Stimulated activated CD8-positive, alpha-beta memory T cell treated with anti-CD3 and anti-CD28 coated beads, Interleukin-15, amount 100 ng/mL, for 4 hours (primary cell): ENCODE measurements at places on chromosomes 2 and 18.

- no peak for DNase-seq
These were observed 67.8 kb upstream of the MAP4K3 start for GRCh38 chr2:39504790-39505335.

GRCh38 chr2:231671270-231672050 is 36.9 kb upstream of the PTMA start:
- DNase-seq = no peak

DNA sequence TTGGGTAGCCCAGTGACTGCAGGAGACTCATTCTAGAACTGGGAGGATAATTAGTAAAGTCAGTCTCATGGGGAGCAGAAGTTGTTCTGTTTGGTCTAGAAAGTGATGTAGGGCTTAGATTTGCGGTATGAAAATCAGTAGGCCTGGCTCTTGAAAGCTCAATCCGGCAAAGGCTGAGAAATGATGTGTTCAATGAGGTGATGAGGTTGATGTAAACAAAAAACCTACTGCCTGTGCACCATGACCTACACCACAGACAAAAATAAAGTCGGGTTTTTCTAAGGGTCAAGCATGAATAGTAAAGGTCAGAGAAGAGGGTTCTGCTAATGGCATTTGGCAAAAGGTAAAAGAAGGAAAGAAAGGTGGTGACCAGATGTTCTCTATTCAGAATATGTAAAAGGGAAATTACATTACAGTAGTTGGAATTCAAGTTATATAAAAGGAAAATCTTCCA is 80.8 kb upstream of the COL5A2 start:
- DNase-seq = no peak

DNA sequence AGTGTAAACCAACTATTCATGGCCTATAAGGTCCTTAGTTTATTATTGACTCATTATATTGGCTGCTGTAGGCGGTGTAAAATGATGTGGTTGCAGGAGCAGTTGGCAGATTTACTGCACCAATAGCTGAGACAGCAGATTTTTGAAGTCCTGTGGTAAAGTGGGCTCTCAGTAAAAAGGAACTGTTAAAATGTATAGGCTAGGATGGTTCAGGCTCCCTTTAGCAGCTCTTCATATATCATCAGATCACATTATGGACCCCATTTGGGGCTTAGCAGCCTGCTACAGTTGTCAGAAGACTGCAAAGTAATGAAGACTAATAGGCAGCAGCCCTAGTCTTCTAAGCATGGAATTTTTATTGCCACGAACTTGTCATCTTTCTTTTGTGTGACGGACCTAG is 27.8 kb downstream of the MTX2 start:
- DNase-seq = no peak

DNA sequence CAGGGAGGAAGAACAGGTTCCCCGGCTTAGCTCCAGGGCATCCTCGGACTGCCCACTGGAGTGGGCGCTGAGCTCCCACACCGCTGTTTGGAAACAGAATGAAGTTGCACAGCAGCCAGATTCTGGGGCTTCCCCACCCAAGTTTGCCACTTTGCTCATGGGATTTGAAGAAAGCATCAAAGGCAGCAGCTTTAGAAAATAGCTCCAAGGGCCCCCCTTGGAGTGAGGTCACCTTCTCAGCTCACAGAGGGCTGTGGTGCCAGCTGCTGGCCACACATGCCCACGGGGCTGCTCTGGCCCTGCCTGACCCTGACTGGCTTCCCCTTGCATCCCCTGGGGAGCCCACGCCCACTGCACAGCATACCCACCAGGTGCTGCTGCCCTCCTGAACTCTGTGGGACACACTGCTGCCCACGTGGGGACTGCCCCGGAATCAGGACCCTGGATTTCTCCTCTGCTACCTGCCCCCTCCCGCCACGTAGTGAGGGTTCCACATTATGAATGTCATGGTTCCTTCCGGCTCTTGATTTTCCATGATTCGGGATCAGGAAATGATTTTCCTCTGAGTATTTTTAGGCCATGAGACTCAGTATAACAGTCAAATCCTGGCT is 70.3 kb downstream of the TGOLN2 start:
- no peak for DNase-seq
